PC-9 (cell line): ENCODE measurements at places on chromosomes 4 and X.

GRCh38 chrX:109327251-109327650 is 154.6 kb downstream of the GUCY2F start:
- no peak for DNase-seq

DNA sequence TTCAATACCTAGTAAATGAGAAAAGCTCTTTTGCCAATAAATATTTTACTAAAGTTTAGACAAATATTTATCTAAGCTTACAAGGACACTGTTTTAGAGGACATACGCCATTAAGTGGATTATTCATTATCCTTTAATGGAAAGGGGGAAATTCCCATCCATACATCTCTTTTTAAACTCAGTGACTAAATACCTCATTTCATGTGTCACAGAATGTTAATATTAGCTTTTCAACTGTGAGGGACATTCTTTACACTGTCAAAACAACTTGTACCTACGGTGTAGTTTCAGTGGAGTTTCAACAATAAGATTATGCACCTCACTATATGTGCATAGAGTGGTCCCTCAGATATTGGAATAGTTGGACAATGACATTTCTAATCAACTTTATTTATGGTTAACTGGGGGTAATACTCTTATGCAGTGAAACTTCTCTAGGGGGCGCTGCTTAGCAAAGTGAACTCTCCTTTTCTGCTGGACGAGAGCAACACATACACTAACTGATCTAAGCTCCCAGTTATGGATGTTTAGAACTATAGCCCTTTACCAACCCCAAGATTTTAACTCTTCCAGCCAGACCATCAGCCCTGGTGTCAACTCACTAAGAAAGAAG is 9.7 kb downstream of the HS6ST2 start:
- DNase-seq, result no peak

DNA sequence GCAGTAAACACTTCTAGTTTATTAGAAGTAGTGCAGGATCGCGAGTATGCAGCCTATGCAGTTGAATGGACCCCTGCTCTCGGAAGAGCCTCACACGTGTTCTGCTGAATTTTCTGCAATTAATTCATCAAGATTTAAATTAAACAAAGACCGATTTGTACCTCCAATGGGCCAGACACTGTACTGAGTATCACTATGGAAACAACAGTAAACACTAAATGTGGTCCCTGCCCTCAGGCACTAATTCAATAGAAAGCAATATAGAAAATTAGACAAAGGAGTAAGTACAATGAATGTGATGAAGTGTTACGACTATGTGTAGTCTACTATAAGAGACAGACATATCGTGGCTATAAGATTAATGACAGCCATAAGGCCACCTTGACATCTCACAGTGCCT is 740.3 kb upstream of the FRG1 start:
- no peak for DNase-seq

DNA sequence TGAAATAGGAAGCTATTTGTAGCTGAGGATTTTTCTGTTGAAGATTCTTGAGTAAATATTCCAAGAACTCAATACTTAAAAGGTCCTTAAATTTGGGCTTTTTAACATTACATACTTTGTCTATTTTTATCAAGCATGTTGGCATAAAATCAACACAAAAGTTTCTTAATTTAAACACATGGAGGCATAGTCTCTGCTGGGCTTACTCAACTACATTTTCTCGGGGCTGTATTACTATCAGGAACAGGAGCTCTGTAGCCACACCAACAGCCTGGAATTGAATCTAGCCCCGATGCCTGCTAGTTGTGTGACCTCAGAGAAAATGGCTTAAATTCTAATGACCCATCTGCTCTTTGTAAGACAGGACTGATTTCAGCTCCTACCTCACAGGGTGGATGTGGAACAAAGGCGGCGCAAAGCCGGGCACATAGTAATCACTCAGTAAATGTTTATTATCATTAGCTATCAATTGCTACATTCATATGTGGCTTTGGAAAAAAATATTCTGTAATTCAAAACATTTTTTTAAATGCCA is 207.0 kb downstream of the NSUN7 start:
- DNase-seq, result no peak
